Activated naive CD4-positive, alpha-beta T cell treated with anti-CD3 and anti-CD28 coated beads, Interleukin-2, amount 50 U/mL, for 72 hours (primary cell): ENCODE measurements at places on chromosomes 1 and 21. TPM values are rescaled to one million over a fixed set of nuclear protein-coding genes. Genes with fewer than 3 reads are reported as not detected.

GRCh38 chr1:56502700-56503245, 76.6 kb downstream of the PLPP3 start:
- no peak for DNase-seq

GRCh38 chr1:63828322-63829044, 54.7 kb downstream of the ROR1 start:
- DNase-seq, result no peak

- no peak for DNase-seq
Observed at GRCh38 chr1:211472724-211473123, 19.2 kb downstream of the RD3 start.

DNA sequence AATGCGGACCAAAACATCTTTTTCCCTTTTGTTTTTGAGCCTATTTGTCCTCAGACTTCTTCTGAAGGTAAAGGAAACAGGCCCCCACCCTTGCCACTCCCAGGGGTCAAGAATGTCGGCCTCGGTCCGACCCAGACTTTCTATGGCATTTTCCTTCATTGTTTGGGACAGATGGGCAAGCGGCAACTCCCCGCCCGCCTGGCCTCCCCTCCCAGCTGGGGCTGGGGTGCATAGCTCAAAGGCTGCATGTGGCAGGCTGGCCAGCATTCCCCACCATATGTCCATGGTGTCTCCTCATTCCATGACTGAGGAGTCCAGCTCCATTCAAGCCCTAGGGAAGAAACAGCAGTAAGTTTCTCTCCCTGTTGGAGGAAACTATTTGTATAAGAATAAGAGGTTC, 29.4 kb upstream of the TSPEAR start:
- no peak for DNase-seq

DNA sequence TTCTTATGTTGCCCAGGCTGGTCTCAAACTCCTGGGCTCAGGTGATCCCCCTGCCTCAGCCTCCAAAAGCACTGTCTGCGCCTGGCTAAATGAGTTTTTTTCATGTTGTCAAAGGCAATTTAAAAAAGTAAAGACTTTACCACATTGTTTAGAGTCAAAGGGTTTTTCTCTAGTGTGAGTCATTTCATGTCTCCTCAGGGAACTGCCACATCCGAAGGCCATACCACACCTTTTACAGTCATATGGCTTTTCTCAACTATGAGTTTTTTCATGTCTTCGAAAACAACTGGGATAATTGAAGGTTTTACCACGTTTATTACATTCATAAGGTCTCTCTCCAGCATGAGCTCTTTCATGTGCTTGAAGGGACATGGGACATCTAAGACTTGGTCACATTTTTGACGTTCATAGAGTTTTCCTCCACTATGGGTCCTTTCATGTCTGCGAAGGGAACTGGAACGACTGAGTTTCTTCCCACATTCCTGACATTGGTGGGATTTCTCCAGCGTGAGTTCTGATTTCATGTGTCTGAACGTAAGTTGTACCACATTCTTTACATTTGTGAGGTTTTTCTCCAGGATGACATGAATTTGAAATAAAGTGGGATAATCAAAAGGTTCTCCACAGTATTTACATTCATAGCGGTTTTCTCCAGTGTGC, 65.6 kb downstream of the UCHL5 start:
- DNase-seq, result no peak

DNA sequence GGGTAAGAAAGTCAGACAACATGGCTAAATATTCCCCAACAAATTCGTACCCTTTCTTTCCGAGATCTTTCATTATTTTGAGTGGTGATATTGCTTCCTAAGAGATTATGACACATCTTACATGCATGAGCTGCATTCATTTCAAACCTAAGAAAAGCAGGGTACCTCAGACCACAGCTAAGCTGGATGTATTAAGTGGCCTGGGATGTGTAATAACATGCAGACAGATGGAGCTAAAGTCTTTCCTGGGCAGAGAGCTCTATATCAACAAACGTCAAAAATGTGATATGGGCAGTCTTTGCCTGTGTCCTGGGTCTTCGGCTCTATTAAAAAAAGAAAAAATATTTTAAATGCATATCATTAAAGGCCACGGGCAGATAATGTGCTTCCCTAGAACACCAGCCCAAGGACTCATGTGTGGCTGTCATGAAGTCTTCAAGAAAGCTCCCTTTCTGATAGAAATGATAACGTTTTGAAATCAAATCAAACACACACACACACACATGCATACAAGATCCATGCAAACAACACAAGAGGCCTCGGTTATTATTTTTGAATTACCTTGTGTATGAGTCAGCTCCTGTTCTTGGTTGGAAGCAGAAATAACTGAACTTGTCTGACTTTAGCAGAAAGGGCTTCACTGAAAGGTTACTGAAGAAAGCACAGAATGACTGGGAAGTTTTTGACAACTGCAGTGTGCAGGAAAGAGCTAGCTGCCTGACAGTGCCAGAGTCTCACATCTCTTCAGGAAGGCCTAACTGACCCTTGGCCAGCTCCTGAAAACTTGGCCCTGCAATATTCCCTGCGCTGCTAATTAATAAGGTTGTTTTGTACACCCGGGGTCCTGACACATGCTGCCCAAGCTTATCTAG, 231.2 kb downstream of the DSCAM start:
- no peak for DNase-seq

CCDC30 gene
- 2.2 TPM for total RNA-seq

PGLYRP3 gene
- not detected for total RNA-seq

BEST4 gene
- total RNA-seq, result 0.80 TPM

COL11A1 gene
- not detected for total RNA-seq
